Heart left ventricle (tissue), 16 donors: ENCODE measurements at places on chromosomes 5 and 9. TPM values are rescaled to one million over a fixed set of nuclear protein-coding genes. Genes with fewer than 3 reads are reported as not detected.

- peaks cover 7% of the 10 kb centered on the region for H3K27me3 ChIP-seq
- H3K4me3 ChIP-seq = no peak overlapping the region
- H3K36me3 ChIP-seq = no peaks in the 10 kb centered on the region
- peak; percentile 10 for DNase-seq
- no peaks in the 10 kb centered on the region for H3K4me1 ChIP-seq
Observed at GRCh38 chr9:135334953-135335460, 144.6 kb upstream of the PPP1R26 start.

- H3K4me1 ChIP-seq = peaks cover 9% of the 10 kb centered on the region
- no peak overlapping the region for H3K4me3 ChIP-seq
- no peak for DNase-seq
- H3K36me3 ChIP-seq = peaks cover 9% of the 10 kb centered on the region
- no peaks in the 10 kb centered on the region for H3K27me3 ChIP-seq
- H3K27ac ChIP-seq = no peak overlapping the region
Observed at GRCh38 chr9:21836437-21837161, 34.2 kb downstream of the MTAP start.

DNA sequence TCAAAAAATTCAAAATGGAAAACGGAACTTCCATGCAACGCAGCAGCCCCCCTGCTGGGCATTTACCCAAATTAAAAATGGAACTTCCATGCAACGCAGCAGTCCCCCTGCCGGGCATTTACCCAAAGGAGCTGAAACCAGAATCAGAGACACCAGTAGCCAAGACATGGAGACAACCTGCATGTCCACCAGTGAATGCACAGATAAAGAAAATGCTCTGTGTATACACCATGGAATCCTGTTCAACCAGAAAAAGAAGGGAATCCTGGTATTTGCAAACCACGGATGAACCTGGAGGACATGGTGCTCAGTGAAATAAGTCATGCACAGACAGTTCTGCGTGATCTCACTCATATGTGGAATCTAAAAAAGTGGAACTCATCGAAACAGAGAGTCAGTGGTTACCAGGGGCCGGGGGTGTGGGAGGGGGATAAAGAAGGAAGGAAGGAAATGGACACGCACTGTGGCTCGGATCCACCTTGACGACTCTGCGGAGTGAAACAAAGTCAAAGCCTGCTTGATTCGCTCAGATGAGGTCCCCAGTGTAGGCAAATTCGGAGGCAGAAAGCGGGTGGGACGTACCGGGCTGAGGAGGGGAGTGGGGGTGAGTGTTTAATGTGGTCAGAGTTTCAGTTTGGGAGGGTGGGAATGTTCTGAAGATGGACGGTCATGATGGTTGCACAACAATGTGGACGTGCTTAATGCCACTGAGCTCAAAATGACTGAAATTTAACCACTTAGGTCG is 40.2 kb upstream of the EXOC3 start:
- H3K4me1 ChIP-seq = no peaks in the 10 kb centered on the region
- no peaks in the 10 kb centered on the region for H3K27me3 ChIP-seq
- H3K4me3 ChIP-seq = no peak overlapping the region
- no peak for DNase-seq
- H3K27ac ChIP-seq = no peak overlapping the region

GRCh38 chr5:178116143-178116885 is 3.0 kb downstream of the N4BP3 start:
- H3K4me1 ChIP-seq = peaks cover 58% of the 10 kb centered on the region
- H3K27ac ChIP-seq = peak overlapping the region; percentile 78
- peaks cover 20% of the 10 kb centered on the region for H3K27me3 ChIP-seq
- H3K36me3 ChIP-seq = no peaks in the 10 kb centered on the region
- peak overlapping the region; percentile 60 for H3K4me3 ChIP-seq

- no peak for DNase-seq
- H3K4me3 ChIP-seq = no peak overlapping the region
- no peaks in the 10 kb centered on the region for H3K4me1 ChIP-seq
- H3K27me3 ChIP-seq = no peaks in the 10 kb centered on the region
- no peak overlapping the region for H3K27ac ChIP-seq
- no peaks in the 10 kb centered on the region for H3K36me3 ChIP-seq
Observed at GRCh38 chr9:122446819-122447484, 30.8 kb downstream of the OR1J1 start.

- no peak overlapping the region for H3K27ac ChIP-seq
- H3K4me3 ChIP-seq = no peak overlapping the region
Observed at GRCh38 chr5:88653471-88653870, 229.5 kb downstream of the MEF2C start.

Gene THBS4
- polyA plus RNA-seq = 46.2 TPM

Gene TMC1
- polyA plus RNA-seq = not detected

GRCh38 chr5:128062172-128062746 is 21.3 kb upstream of the SLC12A2 start:
- no peak for DNase-seq
- peaks cover 5% of the 10 kb centered on the region for H3K4me1 ChIP-seq
- no peak overlapping the region for H3K4me3 ChIP-seq
- H3K27me3 ChIP-seq = no peaks in the 10 kb centered on the region

GRCh38 chr5:74647096-74647495 is 6.6 kb upstream of the ENC1 start:
- no peaks in the 10 kb centered on the region for H3K36me3 ChIP-seq
- H3K27ac ChIP-seq = no peak overlapping the region

Gene CCDC187
- polyA plus RNA-seq = not detected

DNA sequence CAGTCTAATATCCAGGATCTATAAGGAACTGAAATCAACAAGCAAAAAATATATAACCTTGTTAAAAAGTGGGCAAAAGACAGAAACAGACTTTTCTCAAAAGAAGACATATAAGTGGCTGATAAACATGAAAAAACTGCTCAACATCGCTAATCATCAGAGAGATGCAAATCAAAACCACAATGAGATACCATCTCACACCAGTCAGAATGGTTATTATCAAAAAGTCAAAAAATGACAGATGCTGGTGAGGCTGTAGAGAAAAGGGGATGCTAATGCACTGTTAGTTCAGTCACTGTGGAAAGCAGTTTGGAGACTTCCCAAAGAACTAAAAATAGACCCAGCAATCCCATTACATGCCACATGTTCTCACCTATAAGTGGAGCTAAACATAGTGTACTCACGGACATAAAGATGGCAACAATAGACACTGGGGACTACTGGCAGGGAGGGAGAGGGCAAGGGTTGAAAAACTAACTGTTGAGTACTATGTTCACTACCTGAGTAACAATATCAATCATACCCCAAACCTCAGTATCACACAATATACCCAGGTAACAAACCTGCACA is 11.7 kb upstream of the TSSK1B start:
- no peak for DNase-seq
- no peaks in the 10 kb centered on the region for H3K4me1 ChIP-seq
- H3K4me3 ChIP-seq = no peak overlapping the region
- no peaks in the 10 kb centered on the region for H3K27me3 ChIP-seq

DNA sequence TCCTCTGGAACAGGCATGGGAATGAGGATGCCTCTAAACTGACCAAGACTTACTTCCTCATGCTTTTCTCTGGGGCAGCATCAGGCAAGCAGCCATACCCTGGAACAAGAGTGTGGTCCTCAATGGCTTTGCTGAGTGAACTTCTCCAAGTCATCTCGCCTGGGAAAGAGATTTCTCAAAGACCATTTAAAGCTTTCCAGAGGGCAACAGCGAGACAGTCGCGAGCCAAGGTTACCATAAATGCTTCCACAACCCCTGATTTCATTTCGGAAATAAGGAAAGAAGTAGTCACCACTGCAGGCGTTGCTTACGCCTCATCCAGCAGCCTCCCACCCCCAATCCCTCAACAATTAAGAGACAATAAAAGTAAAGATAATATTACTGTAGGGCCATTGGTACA is 1.1 kb upstream of the SNCAIP start:
- no peak overlapping the region for H3K27ac ChIP-seq
- H3K27me3 ChIP-seq = no peaks in the 10 kb centered on the region
- H3K4me3 ChIP-seq = peak overlapping the region; percentile 74
- no peaks in the 10 kb centered on the region for H3K4me1 ChIP-seq

DNA sequence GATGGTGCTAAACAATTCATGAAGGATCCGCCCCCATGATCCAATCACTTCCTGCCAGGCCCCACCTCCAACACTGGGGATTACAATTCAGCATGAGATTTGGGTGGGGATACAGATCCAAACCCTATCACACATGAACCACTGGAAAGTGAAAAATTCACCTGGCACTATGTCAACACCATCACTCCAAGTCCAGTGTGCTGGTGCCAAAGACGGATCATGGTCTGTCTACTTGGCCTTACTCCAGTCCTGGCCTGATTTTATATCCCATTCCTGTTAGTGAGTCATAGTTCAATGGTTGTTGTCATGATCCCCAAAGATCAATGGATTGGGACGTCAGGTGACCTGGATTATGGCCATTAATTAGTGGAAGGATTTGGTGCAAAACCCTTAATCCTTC is 147.4 kb upstream of the RPS23 start:
- H3K27ac ChIP-seq = no peak overlapping the region
- no peaks in the 10 kb centered on the region for H3K27me3 ChIP-seq
- H3K4me1 ChIP-seq = no peaks in the 10 kb centered on the region
- DNase-seq = no peak
- no peaks in the 10 kb centered on the region for H3K36me3 ChIP-seq

GRCh38 chr5:95134326-95134725 is 150.6 kb downstream of the MCTP1 start:
- H3K4me1 ChIP-seq = no peaks in the 10 kb centered on the region
- no peaks in the 10 kb centered on the region for H3K27me3 ChIP-seq
- no peak for DNase-seq
- H3K4me3 ChIP-seq = no peak overlapping the region
- H3K36me3 ChIP-seq = no peaks in the 10 kb centered on the region

DNA sequence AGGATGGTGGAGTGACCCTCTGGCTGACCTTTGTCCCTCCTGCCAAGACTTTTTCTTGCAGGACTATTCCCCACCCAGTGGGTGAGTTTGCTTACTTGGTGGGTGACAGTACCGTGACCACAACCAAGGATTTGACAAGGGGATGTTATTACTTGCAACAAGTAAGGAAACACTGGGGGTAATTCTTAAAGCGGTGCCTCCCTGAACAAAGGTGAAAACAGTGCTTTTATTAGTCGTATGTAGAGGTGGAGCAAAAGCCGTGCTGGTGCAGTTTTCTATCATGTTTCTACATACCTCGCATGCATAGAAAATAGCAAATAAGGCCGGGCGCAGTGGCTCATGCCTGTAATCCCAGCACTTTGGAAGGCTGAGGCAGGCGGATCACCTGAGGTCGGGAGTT is 41.0 kb upstream of the KDM4C start:
- no peaks in the 10 kb centered on the region for H3K36me3 ChIP-seq
- no peak for DNase-seq
- H3K4me3 ChIP-seq = no peak overlapping the region
- H3K27ac ChIP-seq = no peak overlapping the region
- H3K27me3 ChIP-seq = no peaks in the 10 kb centered on the region
- H3K4me1 ChIP-seq = no peaks in the 10 kb centered on the region

GRCh38 chr5:157080286-157080685 is 21.4 kb upstream of the HAVCR1 start:
- peaks cover 6% of the 10 kb centered on the region for H3K4me1 ChIP-seq
- H3K36me3 ChIP-seq = no peaks in the 10 kb centered on the region
- H3K4me3 ChIP-seq = no peak overlapping the region
- DNase-seq = no peak
- no peaks in the 10 kb centered on the region for H3K27me3 ChIP-seq

DNA sequence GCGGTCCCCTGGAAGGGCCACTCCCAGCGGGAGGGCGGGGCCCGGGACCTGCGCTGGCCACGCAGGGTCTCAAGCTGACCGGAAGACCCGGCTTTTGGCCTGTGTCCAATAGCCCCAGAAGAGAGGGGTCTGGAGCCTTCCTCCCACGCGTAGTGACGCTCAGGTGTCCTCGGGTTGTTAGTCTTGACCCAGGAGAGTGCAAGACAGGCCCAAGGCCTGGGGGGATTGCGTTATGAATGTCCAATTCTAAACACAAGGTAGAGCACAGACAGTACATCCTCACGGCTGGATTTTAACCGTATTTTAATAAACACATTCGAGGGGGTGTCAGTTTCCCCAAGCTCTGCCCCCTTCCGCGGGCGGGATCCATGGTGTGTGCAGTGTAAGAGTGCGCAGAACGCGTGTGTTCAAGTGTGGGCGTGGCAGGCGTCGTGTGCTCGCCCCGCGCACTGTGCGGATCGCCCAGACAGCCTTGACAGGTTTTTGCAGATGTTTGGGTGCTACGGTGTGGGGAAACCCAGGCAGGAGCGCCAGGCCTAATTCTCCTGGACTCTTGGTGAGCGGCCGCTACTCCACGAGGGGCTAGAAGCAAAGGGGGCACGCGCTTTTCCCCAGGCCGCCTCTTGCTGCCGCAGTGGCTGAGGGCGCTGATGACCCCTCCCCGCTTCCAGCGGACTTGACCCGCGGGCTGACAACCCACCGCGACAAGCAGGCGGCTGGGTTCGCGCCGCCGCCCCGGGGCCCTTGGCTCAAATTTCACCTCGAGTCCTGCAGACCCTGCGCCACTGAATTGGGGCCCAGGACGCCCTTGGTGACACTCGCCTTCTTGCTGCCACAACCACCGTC is 6.1 kb upstream of the DMRT3 start:
- H3K27me3 ChIP-seq = peaks cover 99% of the 10 kb centered on the region
- no peaks in the 10 kb centered on the region for H3K36me3 ChIP-seq
- no peak overlapping the region for H3K4me3 ChIP-seq
- peaks cover 15% of the 10 kb centered on the region for H3K4me1 ChIP-seq

Gene SEMA6A
- 2.9 TPM for polyA plus RNA-seq

Gene EXOC3
- 45.4 TPM for polyA plus RNA-seq

Gene CCDC192
- 0.42 TPM for polyA plus RNA-seq

DNA sequence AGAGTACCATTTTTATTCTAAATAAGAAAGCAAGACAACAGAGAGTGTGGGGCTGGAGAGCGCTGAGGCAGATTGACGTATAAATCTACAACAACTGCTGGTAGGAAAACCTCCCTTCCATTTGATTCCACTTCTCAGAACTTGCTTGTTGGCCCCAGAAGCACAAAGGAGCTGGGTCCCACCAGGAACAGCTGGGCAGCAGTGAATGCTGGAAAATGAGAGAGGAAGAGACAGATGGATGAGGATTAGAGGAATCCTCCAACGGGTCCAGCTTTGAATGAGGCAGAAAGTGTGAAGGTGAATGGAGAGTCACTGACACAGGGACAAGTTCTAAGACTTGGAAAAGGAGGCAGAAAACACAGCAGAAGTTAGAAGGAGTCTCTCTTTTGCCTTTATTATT is 14.8 kb downstream of the TAS2R1 start:
- H3K4me3 ChIP-seq = no peak overlapping the region
- H3K36me3 ChIP-seq = no peaks in the 10 kb centered on the region
- no peaks in the 10 kb centered on the region for H3K4me1 ChIP-seq
- no peaks in the 10 kb centered on the region for H3K27me3 ChIP-seq
- no peak overlapping the region for H3K27ac ChIP-seq
- DNase-seq = no peak

GRCh38 chr9:99582814-99583213 is 238.9 kb upstream of the NR4A3 start:
- no peak overlapping the region for H3K4me3 ChIP-seq
- no peaks in the 10 kb centered on the region for H3K4me1 ChIP-seq
- no peak overlapping the region for H3K27ac ChIP-seq
- DNase-seq = no peak
- no peaks in the 10 kb centered on the region for H3K27me3 ChIP-seq

Gene DMRT1
- not detected for polyA plus RNA-seq

Gene COL5A1
- 18.9 TPM for polyA plus RNA-seq

GRCh38 chr9:61673664-61674381 is 484.0 kb downstream of the SPATA31A7 start:
- H3K4me1 ChIP-seq = no peaks in the 10 kb centered on the region
- peak; percentile 34 for DNase-seq
- H3K4me3 ChIP-seq = no peak overlapping the region
- H3K27ac ChIP-seq = no peak overlapping the region

Gene FRRS1L
- polyA plus RNA-seq = 0.04 TPM

- peak overlapping the region; percentile 80 for H3K4me3 ChIP-seq
- peak; percentile 19 for DNase-seq
- H3K27me3 ChIP-seq = no peaks in the 10 kb centered on the region
- H3K36me3 ChIP-seq = no peaks in the 10 kb centered on the region
Observed at GRCh38 chr5:60700416-60700757, 421 bp upstream of the DEPDC1B start.

- no peak for DNase-seq
- H3K4me1 ChIP-seq = no peaks in the 10 kb centered on the region
- H3K4me3 ChIP-seq = no peak overlapping the region
Observed at GRCh38 chr9:126203313-126203712, 123.3 kb upstream of the MVB12B start.
